ENCODE measurements at places on chromosomes 12 and 14.

- no peak for DNase-seq
Observed at GRCh38 chr12:103382736-103383346, 112.9 kb downstream of the C12orf42 start.

DNA sequence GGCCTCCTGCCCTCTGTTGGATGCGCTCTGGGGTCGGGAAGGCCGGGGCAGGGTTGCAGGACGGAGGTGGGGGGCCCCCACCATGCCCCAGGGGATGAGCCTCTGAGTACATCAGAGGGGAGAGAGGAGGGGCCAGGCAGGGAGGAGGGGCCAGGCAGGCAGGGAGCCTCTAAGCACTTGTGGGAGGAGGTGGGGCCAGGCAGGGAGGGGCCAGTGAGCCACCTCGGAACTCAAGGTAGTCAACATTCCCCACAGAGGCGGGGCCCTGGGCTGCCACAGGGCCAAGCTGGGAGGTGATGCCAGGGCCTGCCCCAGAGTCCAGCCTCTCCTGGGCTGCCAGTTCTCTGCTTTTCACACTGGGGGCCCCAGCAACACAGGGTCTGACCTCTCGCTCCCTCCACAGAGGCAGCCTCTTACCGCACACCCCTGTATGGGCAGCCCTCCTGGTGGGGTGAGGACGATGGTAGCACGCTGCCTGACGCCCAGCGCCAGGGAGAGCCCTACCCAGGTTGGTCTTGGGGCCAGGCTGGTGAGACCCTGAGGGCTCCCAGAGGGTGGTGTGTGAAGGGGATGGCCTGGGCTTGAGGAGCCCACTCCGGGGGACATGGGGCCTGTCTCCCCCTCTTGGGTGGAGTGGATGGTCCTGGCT, 17.4 kb downstream of the CEP170B start:
- no peak for DNase-seq

DNA sequence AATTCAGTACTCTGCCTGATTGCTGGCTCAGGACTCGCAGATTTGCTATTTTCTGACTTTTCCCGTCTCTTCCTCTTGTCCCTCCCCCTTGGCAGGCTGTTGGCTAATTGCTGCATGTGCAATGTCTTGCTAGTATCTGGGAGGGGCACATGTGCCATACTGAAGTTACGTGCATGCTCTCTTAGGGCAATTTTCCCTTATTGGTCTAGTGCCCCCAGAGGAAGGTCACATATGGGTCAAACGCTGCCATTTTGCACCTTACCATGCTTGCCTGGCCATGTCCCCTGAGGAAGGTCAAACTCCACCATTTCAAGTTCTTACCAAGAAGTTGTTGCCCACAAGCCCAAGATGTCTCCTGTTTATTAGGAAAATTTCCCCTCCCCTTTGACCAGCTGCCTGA, 13.9 kb upstream of the ERC1 start:
- DNase-seq: no peak

DNA sequence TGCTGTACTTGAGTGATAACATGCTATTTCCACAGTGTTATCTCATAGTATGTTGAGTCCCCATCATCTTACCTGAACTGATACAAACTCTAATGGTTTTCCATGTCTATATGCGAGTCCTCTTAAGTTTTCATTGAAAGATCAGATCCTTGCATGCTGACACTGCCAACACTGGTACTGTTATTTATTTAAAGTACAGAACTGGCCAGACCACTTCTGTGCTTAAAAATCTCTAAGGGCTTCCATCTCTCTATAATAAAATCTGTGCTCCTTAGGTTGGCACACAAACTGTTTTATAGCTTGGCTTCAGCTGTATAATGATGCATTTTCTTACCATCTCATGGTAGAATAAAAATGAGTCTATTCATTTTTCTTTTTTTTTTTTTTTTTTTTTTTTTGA, 188.1 kb downstream of the ERC1 start:
- DNase-seq: no peak

- no peak for DNase-seq
Observed at GRCh38 chr14:33606591-33606990, 344.3 kb downstream of the EGLN3 start.

- no peak for DNase-seq
Observed at GRCh38 chr14:37142835-37143401, 29.5 kb downstream of the SLC25A21 start.

DNA sequence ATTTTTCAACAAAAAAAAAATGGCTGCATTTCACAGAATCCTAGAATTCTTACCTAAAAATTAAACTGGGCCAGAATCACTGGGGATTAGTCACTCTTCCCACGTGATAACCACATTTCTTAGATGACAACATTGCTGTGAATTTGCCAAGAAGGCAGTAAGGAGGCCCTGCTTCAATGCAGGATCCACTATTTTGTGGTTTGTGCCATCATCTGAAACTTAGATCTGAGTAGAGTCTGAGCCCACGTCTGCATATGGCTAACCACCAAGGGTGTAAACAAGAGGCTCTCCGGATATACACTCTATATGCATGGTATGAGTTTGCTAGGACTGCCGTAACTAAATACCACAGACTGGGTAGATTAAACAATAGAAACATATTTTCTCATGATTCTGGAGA, 24.4 kb upstream of the TBX5 start:
- no peak for DNase-seq

- no peak for DNase-seq
Observed at GRCh38 chr12:45184147-45184963, 31.5 kb upstream of the ANO6 start.

DNA sequence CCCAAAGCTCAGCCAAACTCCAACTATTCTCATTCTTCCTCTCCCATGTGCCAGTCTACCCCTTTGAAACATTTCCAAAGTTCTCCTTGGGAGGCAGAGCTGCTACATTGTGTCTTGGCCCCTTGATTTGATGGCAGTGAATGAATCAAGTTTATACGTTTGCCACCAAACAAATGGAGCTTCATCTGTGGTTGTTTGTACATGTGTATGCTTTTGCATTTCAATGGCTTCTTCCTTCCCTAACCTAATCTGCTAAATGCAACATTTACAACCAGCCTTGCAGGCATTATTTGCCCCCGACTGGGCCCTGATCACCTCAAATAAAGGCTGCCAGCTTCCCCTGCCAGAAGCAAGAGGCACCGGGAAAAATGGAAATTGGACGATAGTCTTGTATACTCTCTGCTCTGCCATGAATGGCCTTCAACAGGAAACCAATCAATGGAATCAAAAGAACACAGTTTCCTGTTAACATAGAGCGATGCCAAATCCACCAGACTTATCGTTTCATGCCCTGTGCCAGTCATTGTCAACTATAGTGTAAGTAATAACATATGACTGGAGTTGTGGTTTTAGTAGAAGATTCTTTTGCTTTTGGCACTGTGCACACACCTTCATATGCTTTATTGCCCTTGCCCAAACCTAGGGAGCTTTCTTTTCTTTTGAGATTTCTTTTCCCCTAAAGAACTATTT, 97.8 kb downstream of the TMEM30B start:
- no peak for DNase-seq

GRCh38 chr12:93622485-93622884, 50.0 kb downstream of the SOCS2 start:
- no peak for DNase-seq

GRCh38 chr12:114140576-114140975, 174.5 kb upstream of the RBM19 start:
- DNase-seq: no peak

DNA sequence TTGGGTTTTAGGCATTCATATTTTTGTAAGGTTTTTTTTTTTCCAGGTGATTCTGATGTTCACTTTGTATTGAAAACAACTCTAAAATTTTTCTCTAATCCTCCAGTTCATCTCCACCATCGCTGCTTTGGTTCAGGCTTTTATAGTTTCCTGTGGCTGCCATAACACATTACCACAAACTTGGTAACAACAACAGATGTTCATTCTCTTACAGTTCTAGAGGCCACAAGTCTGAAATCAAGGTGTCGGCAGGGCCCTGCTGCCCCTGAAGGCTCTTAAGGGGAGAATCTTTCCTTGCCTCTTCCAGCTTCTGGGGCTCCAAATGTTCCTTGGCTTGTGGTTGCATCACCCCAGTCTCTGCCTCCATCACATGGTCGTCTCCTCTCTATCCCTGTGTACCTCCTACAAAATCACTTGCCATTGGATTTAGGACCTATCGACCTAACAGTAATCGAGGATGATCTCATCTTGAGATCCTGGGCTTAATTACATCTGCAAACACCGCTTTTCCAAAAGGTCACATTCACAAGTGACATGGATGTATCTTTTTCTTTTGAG, 55.2 kb downstream of the PELI2 start:
- no peak for DNase-seq

DNA sequence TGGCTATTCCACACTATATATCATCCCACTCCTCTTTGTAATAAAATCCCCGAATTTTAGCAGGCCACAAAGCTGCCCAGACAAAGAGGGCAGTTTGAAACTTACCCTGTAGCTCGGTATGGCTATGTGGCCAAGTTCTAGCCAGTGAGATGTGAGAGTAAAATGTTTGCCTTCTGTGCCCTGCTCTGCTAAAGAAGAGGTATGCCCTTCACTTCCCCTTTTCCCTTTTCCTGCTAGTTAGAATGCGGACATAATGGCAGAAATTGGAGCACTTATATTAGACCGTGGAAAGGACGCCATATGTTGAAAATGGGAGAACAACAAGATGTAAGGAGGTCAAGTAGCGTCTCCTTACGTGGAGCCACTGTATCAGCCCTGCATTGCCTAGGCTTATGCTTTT, 11.5 kb upstream of the CCDC91 start:
- no peak for DNase-seq

GRCh38 chr14:61609884-61610283, 85.4 kb upstream of the HIF1A start:
- no peak for DNase-seq

DNA sequence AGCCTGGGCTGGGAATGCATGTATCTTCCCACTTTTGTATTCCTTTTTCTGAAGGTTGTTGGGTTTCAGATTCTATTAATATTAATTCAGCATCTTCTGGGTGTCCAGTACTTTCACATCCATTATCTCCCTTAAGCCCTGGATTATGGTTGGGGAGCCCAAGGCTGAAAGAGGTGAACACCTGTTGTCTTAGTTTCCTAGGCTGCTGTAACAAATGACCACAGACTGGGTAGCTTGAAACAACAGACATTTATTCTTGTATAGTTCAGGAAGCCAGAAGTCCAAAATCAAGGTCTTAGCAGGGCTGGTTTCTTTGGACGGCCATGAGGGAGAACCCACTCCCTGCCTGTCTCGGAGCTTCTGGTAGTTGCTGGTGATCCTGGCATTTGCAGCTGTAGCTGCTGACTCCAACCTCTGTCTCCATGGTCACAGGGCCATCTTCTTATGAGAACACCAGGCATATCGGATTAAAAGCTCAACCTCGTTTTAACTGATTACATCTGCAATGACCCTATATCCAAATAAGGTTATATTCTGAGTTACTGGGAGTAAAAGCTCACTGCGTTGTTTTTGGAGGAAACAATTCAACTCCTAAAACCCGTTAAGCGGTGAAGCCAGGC, 68.2 kb upstream of the CLMN start:
- no peak for DNase-seq

DNA sequence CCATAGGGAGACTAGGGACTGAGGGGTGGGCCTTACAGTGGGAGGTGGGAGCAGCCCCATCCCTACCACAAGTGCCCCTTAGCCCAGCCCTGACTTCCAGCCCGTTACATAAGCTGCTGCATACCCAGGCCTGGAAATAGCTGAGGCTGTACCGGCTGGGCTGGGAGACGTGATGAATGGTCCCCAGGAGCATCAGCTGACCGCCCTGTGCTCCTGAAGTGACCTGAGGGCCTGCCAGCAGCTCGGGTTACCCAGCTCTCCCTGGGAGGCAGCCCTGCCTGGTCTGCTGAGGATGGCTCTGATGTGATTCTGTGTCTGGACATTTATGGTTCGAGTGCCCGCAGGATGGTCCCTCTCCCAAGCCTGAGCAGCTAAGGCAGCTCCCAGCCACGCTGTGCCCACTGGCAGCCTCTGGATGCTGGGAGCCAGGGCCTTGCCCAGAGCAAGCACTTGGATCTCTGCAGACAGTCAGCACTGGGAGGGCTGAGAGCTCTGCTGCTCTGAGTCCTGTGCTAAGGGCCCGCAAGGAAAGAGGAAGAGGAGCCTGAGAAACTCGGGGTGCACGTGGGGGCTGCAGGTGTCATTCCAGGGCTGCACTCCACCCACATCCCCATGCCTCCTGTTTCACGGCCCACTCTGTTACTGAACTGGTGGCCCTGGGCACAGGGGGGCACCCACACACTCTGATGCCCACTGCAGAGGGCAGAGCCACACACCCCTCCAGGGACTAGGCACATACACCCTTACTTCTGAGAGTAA, 20.5 kb downstream of the TAMALIN start:
- no peak for DNase-seq

DNA sequence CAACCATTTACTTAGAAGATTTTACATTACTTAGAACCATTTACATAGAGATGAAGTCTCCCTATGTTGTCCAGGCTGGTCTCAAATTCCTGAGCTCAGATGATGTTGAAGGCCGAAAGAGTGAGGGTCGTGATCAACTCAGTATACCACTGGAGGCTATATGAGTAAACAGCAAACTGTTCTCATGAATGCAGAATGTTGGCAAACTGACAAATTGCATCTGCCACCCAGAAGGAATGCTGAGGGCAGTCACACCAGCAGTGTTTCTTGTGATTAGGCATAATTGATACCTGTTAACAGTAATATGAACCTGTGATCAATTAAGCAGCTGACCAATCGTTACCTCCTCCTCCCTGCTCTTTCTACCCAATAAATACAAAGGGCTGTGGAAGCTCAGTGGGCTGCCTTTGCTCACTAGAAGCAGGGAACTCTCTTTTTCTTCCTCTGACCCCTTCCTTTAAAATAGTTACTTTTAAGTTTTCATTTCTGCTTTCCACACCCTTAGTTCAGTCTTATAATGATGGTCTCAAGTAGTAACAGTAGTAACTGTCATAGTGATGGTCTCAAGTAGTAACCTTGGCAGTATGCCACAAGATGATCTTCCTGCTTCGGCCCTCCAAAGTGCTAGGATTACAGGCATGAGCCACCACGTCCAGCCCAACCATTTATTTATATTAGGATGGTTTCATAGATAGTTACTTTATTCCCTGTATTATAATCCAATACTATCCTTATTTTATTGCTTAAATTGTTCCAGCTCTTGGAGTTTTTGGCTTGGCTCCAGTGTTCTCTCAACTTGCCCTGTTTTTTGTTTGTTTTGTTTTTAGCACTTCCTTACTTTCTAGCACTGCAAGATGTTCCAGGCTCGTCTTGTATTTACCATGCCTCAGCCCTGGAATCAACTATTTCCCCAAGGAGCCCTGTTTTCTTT, 25.8 kb downstream of the LIMA1 start:
- no peak for DNase-seq

DNA sequence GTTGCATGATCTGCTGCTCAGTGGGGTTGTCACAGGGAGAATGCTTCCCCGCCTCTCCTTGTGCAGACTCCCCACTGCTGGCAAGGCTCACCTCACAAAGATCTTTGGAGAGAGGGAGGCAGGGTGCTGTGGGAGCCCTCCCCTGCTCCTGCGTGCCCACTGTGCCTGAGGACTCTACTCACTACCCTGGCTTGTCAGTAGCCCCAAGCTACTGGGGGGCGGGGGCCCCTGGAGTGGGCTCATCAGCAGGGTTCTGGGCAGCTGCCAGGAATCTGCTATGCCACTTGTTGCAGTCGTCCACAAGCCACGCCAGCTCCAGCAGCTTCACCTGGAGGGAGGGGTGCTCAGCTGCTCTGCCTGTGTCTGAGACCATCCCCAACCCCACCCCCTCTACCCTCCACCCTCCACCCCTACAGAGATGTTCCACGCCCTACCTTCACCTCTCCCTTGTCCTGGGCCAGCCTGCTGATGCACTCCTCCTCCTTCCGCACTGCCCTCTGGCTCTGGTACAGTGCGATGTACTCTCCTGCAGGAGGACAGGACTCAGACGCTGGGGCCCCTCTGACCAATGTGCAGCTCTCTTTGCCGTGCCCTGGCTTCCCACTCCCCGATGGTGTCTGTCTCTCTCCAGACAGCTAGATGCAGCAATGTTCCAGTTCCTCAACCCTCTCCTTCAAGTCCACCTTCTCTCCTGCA, 14.2 kb upstream of the BLTP3B start:
- no peak for DNase-seq

Measured in stimulated activated CD4-positive, alpha-beta T cell treated with anti-CD3 and anti-CD28 coated beads, TNF-alpha, amount 100 ng/mL, for 4 hours (primary cell).